Mesenteric fat pad (tissue), 1 donor: ENCODE measurements at places on chromosomes 5 and 9. TPM values are rescaled to one million over a fixed set of nuclear protein-coding genes. Genes with fewer than 3 reads are reported as not detected.

Gene GRXCR2
- not detected for total RNA-seq

Gene CNTNAP3
- total RNA-seq, result 7.9 TPM

GRCh38 chr9:83047839-83048775, 14.8 kb downstream of the RASEF start:
- DNase-seq, result no peak

Gene SEC61B
- 146 TPM for total RNA-seq

DNA sequence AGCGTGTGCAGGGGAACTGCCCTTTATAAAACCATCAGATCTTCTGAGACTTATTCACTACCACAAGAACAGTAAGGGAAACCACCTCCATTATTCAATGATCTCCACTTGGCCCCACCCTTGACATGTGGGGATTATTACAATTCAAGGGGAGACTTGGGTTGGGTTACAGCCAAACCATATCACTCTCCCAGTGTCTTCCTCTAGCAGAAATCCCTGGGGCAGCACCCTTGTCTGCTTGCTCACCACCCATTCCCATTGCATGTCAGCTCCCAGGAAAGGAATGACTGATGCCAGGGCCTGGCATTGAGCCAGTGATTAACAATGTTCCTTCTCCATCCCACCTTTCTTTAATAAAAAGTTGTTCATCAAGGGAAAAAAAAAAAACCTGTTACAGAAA, 199.0 kb downstream of the IRX1 start:
- no peak for DNase-seq

- DNase-seq, result no peak
Measured at GRCh38 chr5:56818450-56819037, 3.2 kb downstream of the MAP3K1 start.

Gene SNX24
- total RNA-seq, result 14.9 TPM

Gene GRIA1
- total RNA-seq, result 3.2 TPM

DNA sequence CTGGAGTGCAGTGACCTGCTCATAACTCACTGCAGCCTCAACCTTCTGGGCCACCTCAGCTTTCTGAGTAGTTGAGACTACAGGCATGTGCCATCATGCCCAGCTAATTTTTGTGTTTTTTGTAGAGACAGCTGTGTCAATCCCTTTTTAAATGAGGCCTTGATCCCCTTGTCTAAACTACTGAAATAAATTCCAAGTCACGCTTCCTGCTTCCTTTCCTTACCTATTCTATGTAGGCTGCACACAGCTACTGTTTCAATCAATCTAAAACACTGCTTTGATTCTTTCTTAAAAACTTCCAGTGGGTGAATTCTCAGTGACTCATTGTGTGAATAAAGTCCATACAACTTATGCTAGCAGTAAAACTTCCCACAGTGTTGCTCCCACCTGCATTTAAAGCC, 2.9 kb upstream of the C7 start:
- no peak for DNase-seq

- DNase-seq, result no peak
Measured at GRCh38 chr5:154625031-154625430, 130.1 kb upstream of the LARP1 start.

GRCh38 chr9:38622288-38622674, 1.9 kb upstream of the ANKRD18A start:
- DNase-seq, result no peak

Gene PHF24
- total RNA-seq, result 0.39 TPM

GRCh38 chr9:74887041-74887980, at the start of gene TRPM6:
TRPM6 (minus strand) TSS chr9:74887921; CDS start chr9:74887856, 65 bp downstream.
- DNase-seq, result peak; percentile 97

DNA sequence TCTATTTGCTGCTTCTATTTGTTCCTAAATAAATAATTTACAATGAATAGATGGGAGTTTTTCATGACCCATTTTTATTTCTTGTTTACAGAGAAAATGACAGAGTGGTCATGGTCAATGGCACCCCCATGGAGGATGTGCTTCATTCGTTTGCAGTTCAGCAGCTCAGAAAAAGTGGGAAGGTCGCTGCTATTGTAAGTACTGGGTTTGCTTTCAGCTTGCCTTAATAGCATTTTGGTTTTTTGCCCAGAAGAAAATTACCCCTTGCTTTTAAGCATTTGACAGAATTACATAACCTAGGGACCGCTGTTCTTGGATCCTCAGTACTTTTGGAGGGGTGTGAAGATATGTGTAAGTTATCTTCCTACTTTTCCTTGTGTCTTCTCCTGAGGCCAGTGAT, 44.1 kb downstream of the TJP2 start:
- DNase-seq, result no peak

Gene SLC28A3
- 0.10 TPM for total RNA-seq

Gene SLCO4C1
- total RNA-seq, result 0.58 TPM

- DNase-seq, result no peak
Measured at GRCh38 chr9:726005-726404, 115.5 kb upstream of the DMRT1 start.

DNA sequence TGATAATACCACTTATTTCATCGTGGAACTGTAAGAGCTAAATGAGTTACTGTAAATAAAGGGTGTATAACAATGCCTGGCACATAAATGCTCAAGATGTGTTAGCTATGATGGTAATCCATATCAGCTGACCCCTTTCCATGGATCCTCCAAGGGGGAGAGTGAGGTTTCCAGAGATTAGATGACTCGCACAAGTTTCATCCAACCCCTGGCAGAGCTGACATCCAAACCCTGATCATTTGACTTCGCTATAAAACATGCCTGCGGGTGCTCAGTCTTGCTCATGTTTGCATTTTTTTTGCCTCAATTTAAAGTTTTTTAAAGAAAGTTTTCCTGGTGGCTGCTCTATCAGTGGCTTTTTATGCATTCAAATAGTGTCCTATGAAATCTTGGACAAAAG, 145.7 kb upstream of the SMIM23 start:
- no peak for DNase-seq

GRCh38 chr5:61697809-61698558, 365.9 kb downstream of the ZSWIM6 start:
- DNase-seq, result no peak

DNA sequence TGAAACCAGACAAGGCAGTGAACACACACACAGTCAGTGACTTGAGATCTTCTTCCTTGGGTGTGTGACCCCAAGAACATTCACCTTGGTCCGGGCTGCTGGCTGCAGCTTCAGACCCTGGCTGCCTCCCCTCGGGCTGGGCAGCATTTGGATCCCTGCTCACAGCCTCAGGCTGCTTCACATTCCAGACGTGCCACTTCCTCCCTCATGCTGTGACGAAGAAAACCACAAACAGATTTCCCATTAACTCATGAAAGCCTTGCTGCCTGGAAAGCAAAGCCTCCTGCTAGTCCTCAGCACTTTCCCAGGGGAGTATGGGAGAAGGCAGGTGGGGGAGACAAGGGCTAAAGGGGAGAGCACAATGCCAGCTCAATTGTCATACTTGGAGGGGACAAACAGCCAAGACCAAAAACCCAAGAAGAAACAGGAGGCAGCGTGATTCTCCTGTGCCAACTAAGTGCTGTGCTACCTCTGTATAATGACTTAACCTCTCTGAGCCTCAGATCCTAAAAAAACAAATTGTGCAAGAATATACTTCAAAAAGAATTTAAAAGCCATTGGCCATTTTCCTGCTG, 594.6 kb upstream of the BRINP1 start:
- DNase-seq, result no peak

Gene IRX4
- total RNA-seq, result not detected

GRCh38 chr5:72351376-72351775, 31.2 kb downstream of the PTCD2 start:
- no peak for DNase-seq

Gene SMU1
- total RNA-seq, result 17.6 TPM

DNA sequence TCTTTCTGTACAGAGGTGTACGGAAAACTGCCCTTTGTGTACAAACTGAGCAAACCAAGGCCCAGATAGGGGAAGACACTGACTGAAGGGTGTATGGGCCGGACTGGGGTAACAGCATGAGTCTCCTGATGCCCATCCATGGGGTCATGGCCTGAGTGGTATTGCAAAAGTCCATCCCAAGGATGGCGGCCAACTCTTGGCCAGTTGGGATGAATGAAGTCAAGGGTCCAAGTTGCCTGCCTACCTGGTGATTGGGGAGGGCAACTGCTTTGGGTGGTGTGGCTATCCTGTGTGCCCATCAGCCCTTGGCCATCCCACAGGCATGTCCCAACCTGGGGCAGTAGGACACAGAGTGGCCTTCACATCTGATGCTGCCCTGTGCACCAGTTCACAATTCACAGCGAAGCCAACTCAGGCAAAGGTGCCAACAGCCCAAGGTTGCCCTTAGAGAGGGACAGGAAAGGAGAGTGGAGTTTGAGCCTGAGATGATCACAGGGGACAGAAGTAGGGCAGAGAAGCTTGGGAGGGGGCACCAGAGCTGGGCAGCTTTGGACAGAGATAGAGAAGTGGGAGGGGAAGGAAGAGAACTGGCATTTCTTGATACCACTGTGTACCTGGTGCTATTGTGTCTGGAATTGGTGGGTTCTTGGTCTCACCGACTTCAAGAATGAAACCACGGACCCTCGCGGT, 46.6 kb downstream of the COL15A1 start:
- DNase-seq, result no peak

DNA sequence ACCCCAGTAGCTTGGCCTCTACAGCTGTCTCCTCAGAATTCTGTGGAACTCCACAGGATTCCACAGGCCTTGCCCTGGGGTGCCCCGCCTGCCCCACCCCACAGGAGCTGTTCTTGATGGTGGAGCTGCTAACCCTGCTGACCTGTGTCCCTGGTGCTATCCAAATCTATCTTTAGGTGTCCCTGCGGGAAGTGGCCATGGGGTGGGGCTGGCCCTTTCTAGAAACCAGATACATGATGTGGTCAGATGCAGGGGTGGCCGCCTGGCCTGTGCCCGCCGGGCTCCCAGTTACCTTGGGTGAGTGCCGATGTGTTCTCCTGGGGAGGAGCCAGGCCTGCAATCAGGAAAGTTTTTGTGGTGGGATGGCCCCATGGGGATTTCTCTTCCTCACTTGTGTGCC, 34.2 kb downstream of the WNK2 start:
- no peak for DNase-seq

DNA sequence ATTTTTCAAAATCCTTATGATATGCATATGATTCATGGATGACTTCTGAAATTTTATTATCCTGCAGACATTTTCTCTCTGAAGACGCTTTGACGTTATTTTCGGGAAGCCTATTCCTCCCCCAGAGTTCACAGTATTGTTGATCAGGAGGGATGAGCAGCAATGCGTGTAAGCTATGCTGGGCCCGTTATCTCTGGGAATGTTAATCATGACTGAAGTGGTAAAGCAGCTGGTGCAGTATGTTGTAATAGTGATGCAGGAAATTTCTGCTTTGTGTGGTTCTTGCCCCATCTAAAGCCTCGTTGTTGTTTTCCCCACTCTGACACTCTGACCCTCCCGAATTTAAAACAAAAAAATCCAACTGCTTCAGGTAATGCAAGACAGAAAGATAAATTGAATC, 1797.8 kb upstream of the WWC1 start:
- no peak for DNase-seq

DNA sequence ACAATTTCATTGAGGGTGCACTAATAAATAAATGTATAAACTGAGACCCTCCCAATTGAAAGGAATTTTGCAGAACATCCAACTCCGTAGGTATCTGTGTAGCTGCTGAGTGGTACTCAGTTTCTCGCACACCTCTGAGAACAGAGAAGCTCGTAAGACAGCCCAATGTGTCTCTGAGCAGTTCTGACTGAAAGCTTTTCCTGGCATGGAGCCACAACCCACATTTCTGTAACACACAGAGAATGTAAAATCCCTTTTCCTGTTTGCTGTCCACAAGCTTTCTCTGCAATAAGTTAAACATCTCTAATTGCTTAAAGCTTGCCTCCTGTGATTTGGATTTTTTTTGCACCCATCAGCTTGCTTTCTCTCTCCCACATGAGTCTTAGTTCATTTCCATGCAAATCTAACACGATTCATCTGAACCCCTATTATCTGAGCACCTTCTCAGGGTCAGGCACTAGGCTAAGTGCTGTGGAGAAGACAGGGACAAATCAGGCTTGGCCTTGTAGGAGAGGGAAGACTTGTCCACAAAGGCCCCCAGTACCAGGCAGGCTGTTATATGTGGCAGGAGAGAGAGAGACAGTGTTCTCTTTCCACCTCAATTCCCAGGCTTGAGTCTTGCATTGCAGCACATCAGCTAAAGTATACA, 44.2 kb upstream of the COL15A1 start:
- DNase-seq, result no peak
